Stimulated activated CD4-positive, alpha-beta T cell treated with anti-CD3 and anti-CD28 coated beads, TNF-alpha, amount 100 ng/mL, for 1 hour (primary cell): ENCODE measurements at places on chromosomes 4 and X.

DNA sequence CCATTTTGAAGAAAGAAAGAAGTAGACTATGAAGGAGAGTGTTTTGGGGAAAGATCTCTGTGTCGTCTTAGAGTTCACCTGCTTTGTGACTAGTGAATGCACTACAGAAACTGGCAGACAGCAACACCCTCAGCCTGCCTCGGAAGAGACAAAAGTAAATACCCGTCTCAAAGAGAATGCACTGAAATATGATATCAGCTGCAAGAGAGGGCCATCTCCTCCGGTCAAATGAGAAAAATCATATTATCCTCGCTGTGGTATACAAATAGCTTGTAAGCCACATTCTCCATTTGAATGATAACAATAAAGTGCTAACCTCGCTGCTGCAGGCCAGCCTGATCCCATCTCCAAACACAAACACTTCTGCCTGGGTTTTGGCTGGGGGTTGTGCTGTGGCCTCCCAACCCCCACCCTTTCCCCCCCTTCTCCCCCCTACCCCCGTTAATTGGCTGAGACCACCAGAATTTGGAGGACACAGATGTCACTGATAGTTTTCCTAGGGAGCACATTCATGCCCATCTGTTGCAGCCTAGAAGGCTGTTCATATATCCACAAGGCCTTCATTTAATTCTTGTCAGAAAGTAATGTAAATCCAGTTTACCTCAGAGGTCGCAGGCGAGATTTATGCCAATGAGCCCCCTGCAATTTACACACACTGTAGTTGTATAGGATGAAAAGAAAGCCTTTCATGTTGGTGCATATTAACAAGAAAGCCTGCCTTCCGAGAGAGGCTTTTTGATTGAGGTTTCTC lies 46.3 kb downstream of the ALPK1 start:
- DNase-seq: no peak

DNA sequence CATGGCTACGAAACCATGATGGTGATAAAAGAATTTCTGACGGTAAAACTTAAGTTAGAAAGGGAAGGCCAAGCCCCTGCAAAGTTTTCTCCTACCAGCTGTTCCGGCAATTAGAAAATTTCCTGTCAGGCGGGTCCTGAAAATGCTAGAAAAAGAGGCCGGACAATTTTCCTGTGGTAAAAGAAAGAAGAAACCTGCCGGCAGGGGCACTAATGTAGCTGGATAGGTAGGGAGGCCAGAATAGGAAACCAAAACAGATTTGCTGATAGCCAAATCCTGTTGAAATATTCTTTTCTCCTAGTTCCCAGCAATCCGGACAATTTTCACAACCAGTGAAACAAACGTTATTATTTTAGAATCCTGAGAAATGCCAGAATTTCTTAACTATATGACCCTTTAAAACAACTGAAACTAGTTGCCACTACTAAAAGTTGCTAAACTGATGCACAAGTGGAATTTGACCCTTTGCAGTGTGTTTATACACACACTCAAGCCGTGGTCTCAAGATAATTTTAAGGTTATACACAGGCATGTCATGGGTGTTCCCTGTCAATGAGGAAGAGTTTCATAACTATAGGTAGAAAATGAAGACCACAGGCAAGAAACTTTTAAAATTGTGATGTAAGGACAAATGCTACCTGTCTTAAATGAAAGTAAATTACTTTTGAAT lies 47.7 kb downstream of the RPS6KA3 start:
- no peak for DNase-seq

DNA sequence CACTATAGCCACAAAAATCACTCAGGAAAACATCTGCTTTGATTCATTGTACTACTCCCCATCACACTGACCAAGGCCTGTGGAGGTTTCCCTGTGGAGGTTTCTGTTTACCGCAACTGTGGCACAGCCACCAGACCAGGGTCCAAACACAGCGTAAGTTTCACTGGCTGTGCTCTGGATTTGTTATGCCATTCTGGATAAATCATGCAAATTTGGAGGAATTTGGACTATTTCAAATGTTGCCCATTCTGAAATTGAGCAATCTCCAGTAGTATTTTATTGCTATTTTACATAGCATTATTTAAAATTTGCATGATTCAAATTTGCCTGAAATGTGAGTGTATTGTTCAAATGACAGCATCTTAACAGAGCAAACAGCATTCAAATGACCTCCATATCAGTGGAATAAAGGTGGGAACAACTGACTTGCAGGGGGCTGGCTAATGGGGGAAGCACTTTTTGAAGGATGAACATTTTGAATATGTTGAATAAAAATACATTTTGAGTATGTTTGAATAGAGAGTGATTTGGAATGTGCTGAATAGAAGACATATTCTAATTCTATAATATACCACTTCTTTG lies 66.1 kb upstream of the ACSL1 start:
- DNase-seq: no peak

- DNase-seq: no peak
Measured at GRCh38 chrX:132015875-132016274, 7.2 kb upstream of the STK26 start.

DNA sequence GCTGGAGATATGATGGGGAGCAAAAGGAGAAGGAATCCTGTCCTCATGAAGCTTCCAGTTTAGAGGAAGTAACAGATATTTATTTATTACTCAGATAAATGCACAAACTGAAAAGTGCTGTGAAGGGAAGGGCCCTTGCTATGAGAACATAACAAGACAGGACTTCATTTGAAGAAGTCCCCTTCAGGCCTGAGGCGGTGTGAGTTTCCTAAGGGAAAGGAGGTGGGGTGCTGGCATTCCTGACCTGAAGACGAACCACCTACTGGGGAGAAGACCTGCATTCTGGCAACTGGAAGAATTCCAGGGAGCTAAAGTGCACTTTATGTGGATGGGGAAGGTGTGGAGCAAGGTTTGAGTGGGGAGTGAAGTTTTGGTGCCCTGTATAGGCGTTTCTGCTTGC lies 15.9 kb upstream of the SPARCL1 start:
- no peak for DNase-seq

- no peak for DNase-seq
Measured at GRCh38 chr4:8303485-8304281, 34.1 kb downstream of the HTRA3 start.

GRCh38 chr4:43886196-43886595 lies 562.4 kb downstream of the KCTD8 start:
- no peak for DNase-seq

DNA sequence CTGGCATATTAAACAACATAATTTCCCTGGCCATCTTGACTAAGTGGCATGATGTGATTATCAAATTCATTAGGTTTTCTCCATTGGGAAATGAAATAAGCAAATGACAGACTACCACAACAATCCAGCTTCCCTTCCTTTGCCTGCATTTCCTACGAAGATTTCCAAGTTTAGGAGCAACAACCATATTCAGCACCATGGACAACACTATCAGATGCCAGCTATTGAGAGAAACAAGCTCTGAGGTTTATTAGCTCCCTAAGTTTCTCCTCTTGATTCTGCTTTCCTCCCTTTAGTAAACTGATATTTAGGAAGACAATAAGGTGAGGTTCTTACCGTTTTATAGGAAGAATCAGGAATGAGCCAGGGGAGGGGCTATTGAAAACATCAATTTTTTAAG lies 36.2 kb downstream of the DCX start:
- DNase-seq: no peak

DNA sequence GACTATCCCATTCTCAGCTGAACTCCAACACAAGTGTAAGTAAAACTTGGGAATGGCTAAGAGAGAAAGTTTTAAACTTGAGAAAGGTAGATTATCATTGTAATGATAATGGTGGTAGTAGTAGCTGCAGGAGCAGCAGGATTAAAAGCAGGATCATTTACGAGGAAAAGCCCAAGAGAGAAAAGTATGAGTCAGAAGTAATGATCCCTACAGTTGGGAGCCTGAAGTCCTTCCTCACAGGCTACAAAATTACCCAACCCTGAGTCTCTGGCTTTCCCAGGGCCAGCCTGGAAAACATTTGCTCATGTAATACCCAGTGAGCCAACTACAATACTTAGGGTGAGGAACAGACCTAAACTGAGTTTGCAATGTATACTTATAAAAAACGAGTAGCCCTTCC lies 4.4 kb upstream of the PRDM8 start:
- DNase-seq: no peak

- no peak for DNase-seq
Measured at GRCh38 chrX:124125471-124125870, 164.0 kb downstream of the STAG2 start.

GRCh38 chrX:150455215-150455608 lies 92.1 kb downstream of the MAMLD1 start:
- DNase-seq: no peak

- DNase-seq: no peak
Measured at GRCh38 chrX:10667143-10667542, 46.8 kb upstream of the MID1 start.

DNA sequence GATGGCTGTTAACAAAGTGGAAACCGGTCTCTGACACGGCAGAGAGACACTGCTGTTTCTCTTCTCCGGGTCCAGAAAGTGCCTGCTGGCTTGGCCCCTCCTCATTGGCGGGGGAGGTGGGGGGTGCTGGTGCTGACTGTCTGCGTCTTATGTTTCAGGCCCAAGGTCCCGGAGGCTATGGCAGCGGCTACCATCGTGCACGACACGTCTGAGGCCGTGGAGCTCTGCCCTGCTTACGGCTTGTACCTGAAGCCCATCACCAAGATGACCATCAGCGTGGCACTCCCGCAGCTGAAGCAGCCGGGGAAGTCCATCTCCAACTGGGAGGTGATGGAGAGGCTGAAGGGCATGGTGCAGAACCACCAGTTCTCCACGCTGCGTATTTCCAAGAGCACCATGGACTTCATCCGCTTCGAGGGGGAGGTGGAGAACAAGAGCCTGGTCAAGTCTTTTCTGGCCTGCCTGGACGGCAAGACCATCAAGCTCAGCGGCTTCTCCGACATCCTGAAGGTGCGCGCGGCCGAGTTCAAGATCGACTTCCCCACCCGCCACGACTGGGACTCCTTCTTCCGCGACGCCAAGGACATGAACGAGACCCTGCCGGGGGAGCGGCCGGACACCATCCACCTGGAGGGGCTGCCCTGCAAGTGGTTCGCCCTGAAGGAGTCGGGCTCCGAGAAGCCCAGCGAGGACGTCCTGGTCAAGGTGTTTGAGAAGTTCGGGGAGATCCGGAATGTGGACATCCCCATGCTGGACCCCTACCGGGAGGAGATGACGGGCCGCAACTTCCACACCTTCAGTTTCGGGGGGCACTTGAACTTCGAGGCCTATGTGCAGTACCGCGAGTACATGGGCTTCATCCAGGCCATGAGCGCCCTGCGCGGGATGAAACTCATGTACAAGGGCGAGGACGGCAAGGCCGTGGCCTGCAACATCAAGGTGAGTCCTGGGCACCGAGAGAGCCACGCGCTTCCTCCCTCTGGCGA lies 2.2 kb downstream of the AKAP17A start:
- DNase-seq: no peak

GRCh38 chrX:67100031-67100884 lies 443.6 kb upstream of the AR start:
- no peak for DNase-seq

DNA sequence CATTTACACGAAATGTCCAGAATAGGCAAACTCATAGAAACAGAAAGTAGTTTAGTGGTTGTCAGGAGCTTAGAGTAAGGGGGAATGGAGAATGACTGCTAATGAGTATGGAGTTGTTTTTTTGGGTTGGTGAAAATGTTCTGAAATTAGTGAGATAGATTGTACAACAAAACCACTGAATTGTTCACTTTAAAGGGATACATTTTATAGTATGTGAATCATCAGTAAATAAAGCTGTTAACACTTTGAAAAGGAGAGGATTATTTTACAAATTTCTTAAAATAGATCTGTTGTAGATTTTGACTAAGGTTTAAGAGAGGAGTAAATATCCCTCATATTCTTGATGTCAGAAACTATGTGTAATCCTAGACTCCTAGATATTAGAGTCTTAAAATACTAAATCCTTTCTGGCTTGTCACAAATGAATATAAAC lies 82.7 kb downstream of the RAPGEF2 start:
- no peak for DNase-seq

DNA sequence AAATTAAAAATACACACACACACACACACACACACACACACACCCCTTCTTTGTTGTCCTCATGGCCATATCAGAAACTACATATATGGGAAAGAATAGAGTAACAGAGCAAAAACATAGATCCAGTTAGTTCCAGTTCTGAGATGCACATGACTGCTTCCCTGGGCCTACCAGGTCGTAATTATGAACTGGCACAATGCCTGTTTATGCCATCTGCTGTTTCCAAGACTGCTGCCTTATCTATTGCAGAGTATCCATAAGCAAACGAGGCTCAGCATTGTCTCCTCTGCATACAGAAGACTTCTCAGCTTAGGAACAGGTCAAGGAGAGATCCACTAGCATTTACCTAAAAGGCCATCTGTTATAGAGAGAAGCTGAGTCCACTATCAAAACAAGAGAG lies 789.0 kb downstream of the TECRL start:
- no peak for DNase-seq

DNA sequence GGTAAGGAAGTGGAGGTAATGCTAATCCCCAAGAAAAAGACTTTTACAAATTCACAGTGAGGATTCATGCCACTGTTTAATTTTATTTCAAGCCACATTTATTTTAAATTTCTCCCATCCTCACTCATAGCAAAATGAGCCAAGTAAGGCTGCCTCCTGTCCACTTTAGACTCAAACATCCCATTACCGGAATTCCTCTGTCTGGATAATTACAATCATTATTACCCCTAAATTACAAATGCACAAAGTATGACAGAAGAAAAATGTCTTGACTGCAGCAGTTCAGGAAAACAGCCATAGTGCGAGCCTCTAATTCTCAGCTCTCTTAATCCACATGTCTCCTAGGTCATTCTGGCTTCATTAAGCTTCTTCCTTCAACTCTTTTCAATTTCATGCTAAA lies 57.0 kb downstream of the MAPK10 start:
- DNase-seq: no peak

DNA sequence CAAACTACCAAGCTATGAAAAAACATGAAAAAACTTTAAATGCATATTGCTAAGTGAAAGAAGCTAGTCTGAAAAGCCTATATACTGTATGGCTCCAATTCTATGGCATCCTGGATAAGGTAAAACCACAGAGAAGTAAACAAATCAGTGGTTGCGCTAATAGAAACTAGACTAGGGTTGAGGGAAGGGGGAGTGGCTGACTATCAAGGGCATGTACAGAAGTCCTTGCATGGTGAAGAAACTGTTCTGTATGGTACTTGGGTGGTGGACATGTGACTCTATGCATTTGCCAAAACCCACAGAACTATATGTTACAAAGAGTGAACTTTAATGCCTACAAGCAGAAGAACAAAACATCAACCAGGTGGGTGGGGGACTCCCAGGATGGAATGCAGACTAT lies 96.8 kb downstream of the MTMR1 start:
- DNase-seq: no peak

- DNase-seq: no peak
Measured at GRCh38 chrX:118964252-118964651, 10.2 kb upstream of the LONRF3 start.

GRCh38 chrX:20267607-20267930 lies 860 bp upstream of the RPS6KA3 start:
- no peak for DNase-seq
